Thoracic aorta (tissue), 2 donors: ENCODE measurements at places on chromosomes 2 and 18. TPM values are rescaled to one million over a fixed set of nuclear protein-coding genes. Genes with fewer than 3 reads are reported as not detected.

CDH2 gene
- 25.9 TPM for total RNA-seq

LRATD1 gene
- total RNA-seq: 4.1 TPM

ZNF521 gene
- total RNA-seq: 8.0 TPM

SERPINB5 gene
- total RNA-seq: 0.41 TPM

RAMP1 gene
- total RNA-seq: 525 TPM

WDFY1 gene
- total RNA-seq: 51.4 TPM

HES6 gene
- 12.3 TPM for total RNA-seq

ZSWIM2 gene
- total RNA-seq: not detected

ABHD3 gene
- total RNA-seq: 8.5 TPM

SERPINB10 gene
- total RNA-seq: not detected

DSG4 gene
- total RNA-seq: not detected

ANKRD44 gene
- 57.8 TPM for total RNA-seq

LAMA3 gene
- 34.2 TPM for total RNA-seq

LCT gene
- not detected for total RNA-seq

TEKT4 gene
- total RNA-seq: not detected

R3HDM1 gene
- total RNA-seq: 76.6 TPM

BMP10 gene
- total RNA-seq: not detected

GLI2 gene
- total RNA-seq: 5.4 TPM

SERPINB12 gene
- not detected for total RNA-seq

CLEC4F gene
- total RNA-seq: not detected

SLC4A5 gene
- total RNA-seq: 2.2 TPM

PLEKHH2 gene
- 23.3 TPM for total RNA-seq

CCDC68 gene
- total RNA-seq: 18.4 TPM

PLB1 gene
- 29.6 TPM for total RNA-seq

TMEM17 gene
- total RNA-seq: 0.42 TPM

ASTL gene
- not detected for total RNA-seq

DSC3 gene
- total RNA-seq: 3.0 TPM

C2orf81 gene
- 1.7 TPM for total RNA-seq

ALPG gene
- not detected for total RNA-seq

TOGARAM2 gene
- total RNA-seq: 2.4 TPM

EFHD1 gene
- 111 TPM for total RNA-seq

LRP1B gene
- total RNA-seq: 0.28 TPM

ALKAL2 gene
- 12.7 TPM for total RNA-seq

MBD2 gene
- total RNA-seq: 49.3 TPM

MEX3C gene
- total RNA-seq: 36.3 TPM

CSRNP3 gene
- 2.7 TPM for total RNA-seq

SNTG2 gene
- 18.6 TPM for total RNA-seq

STARD6 gene
- not detected for total RNA-seq

DSC2 gene
- total RNA-seq: 4.3 TPM

MEP1B gene
- not detected for total RNA-seq

ZNF2 gene
- 2.3 TPM for total RNA-seq

LBX2 gene
- total RNA-seq: 0.54 TPM
